ENCODE measurements at places on chromosomes 6 and 20. TPM values are rescaled to one million over a fixed set of nuclear protein-coding genes. Genes with fewer than 3 reads are reported as not detected.
A peak's percentile ranks its signal among the peaks of the same experiment; 100 is the strongest.

ADGRF1 gene
- polyA plus RNA-seq, result 58.5 TPM

- peak; percentile 86 for DNase-seq
These were observed at the start of gene RTF2 for GRCh38 chr20:56468316-56469076. Gene RTF2 (plus strand): TSS chr20:56468627. CDS start chr20:56468698, 71 bp downstream.

DNA sequence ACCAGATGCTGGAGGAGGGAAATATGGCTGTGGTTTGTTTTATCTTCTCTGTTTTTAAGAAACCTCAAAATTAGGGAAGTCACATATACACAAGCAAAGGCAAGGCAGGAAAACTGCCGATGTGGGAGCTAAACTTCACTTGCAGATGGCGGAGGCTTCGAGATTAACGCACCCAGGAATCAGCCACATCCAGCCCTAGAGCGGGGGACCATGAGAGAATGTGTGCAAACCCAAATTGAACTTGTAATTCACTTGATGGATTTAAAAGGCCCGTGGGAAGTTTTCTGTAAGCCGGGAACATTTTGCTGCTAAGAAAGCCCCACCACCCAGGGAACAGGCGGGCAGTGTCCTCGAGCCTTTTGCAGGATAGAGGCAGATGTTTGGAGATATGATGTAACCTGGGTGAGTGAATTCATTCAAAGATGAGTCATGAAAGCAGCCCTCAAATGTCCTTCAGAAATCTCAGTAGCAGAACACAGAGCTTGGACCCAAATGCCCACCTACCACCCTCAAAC, 39.9 kb downstream of the PREX1 start:
- DNase-seq, result no peak

DNA sequence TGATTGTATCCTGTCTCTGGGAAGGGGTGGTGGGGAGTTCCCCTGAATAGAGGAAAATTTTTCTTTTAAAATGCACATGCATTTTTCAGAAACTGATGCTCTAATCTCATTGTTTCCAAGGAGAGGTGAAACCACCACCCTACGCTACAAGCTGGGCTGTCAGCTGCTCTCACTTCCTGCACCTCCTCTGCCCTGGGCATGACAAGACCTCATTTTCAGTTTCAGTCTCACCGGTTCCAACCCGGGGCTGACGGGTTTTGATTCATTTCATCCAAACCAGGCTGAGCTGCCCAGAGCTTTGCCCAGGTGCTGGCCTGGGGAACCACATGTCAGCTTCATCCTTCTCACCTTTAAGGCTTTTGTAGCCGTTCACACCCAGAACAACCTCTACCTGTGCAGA, 99.7 kb downstream of the EYA2 start:
- DNase-seq, result no peak

MTFR2 gene
- polyA plus RNA-seq, result 2.6 TPM

NTSR1 gene
- 0.10 TPM for polyA plus RNA-seq

GRCh38 chr6:42345696-42346416, 105.9 kb downstream of the TRERF1 start:
- no peak for DNase-seq

DNA sequence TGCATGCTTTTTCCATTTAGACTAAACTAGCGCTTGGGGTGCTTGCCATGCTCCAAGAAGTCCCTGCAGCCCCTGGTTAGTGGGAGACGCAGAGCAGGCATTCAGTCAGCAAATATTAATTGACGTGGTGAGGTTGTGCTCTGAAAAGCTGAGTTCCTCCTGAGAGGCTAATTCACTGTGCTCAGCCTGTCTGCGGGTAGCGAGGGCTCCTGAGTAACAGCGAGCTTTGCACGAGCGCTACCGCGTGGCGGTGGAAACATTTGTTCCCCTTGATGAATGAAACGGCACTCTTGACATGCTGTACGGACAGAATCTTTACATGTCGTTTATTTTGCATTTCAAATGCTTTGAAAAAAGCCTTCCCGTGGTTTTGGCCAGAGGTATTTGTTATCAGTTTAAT, 170.6 kb upstream of the AGPAT4 start:
- DNase-seq, result no peak

GRCh38 chr20:58099291-58099935, 129.0 kb downstream of the ANKRD60 start:
- no peak for DNase-seq

DNA sequence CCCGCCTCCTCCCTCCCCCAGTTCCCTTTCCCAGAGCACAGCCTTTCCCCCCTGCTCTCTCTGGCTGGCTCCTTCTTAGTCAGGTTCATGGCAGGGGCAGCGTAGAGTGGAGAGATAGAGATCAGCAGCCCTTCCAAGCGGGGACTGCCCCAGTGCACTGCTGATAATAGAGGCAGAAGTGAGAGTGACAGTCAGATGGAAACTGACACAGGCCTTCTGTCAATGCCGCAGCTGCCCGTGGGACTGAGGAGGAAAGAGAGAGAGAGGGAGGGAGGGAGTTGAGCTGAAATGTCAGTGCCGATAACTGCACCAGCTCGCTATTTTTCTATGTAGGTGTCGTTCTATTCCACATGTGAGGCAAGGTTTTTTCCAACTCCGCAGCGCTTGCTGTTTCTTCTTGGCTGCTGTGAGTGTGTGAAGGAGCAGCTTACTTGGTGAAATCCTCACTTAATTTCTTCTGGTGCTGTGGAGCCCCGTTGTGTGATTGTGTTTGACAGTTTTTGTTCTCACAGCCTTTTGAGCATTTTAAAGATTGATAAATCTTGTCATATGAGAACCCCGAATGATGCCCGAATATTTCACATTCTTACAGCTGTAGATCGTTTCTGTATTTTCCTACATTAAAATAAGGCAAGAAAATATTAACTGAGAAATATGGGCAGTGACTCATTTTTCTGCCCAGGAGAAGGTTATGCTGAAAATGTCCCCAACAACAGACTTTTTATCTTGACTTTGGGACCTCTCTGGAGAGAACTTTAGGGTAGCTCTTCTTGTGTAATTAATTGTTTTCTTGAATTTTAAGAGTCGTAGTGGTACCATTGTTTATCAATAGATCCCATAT, 386.4 kb upstream of the MMS22L start:
- DNase-seq, result peak; percentile 11

GRCh38 chr20:3483784-3484183, 13.0 kb downstream of the ATRN start:
- no peak for DNase-seq

GRCh38 chr6:31689249-31690110, 8.6 kb upstream of the LY6G5C start:
- DNase-seq, result no peak

All from left renal pelvis (tissue), 4 donors.